ENCODE measurements at places on chromosomes 12 and 14.
A peak's percentile ranks its signal among the peaks of the same experiment; 100 is the strongest.

DNA sequence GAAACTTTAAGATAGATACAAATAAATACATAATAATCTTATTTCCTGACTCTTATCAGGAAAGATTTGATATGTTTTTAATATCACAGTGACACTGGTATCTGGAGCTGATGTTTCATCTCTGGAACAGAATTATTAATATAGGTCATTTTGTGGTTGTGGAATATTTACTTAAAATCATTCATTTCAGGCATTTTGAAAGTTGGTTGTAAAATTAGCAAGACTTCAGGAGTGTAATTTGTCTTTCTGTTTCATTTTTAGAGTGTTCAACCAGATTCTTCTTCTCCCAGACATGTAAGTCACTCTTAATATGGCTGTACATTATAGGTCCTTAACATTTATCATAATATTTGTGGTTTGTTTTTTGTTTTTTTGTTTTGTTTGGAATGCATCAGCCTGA is 115.7 kb downstream of the PCNX1 start:
- no peak for DNase-seq

GRCh38 chr12:65194949-65195348 is 25.6 kb downstream of the LEMD3 start:
- no peak for DNase-seq

- no peak for DNase-seq
These were observed 393 bp downstream of the ORMDL2 start for GRCh38 chr12:55818140-55818728.

- peak; percentile 65 for DNase-seq
These were observed 66.9 kb downstream of the HMGA2 start for GRCh38 chr12:65891219-65891618.

- peak; percentile 38 for DNase-seq
These were observed 369.7 kb upstream of the SYT1 start for GRCh38 chr12:78494911-78495310.

DNA sequence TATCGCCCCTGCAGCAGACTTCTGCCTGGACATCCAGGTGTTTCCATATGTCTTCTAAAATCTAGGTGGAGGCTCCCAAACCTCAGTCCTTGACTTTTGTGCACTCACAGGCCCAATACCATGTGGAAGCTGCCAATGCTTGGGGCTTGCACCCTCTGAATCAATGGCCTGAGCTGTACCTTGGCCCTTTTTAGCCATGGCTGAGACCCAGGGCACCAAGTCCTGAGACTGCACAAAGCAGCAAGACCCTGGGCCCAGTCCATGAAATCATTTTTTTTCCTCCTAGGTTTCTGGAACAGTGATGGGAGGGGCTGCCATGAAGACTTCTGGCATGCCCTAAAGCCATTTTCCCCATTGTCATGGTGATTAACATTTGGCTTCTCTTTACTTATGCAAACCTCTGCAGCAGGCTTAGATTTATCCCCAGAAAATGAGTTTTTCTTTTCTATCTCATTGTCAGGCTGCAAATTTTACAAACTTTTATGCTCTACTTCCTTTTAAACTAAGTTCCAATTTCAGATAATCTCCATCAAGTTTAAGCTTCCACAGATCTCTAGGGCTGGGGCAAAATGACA is 1445.8 kb upstream of the FLRT2 start:
- DNase-seq = no peak

- DNase-seq = no peak
These were observed 254.0 kb downstream of the NTF3 start for GRCh38 chr12:5685935-5686334.

DNA sequence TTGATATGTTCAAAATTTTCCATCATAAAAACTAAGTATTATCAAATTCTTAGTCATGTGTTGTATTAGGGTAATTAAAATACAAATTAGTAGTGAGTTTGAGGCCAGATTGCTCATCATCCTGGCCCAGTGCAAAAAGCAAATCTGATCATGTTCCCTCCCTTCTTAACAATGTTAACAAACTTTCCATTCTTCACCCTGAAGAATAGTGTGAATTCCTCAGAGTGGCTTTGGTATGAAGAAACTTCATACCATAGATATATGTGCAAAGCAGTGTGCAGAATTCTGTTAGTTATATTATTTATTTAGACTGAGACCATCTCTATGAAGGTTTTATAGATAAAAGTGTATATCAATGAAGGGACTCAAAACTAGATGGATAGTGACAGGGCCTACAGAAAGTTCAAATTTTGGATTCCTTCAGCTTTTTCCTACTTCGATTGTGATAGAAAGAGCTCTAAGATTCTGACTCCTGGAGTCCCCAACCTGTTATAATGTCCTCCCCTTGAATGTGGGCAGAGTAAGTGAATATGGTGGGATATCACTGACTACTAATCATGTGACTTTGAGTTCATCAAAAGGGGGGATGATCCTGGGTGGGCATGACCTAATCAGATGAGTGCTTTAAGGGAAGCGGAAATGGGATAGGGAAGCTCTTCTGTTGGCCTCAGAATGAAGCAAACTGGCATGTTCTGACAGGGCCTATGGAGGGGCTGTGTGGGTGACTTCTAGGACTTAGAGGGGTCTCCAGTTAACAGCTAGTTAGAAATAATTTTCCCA is 271.4 kb downstream of the BTG1 start:
- DNase-seq = no peak

GRCh38 chr14:60226298-60226697 is 22.7 kb upstream of the PPM1A start:
- no peak for DNase-seq

DNA sequence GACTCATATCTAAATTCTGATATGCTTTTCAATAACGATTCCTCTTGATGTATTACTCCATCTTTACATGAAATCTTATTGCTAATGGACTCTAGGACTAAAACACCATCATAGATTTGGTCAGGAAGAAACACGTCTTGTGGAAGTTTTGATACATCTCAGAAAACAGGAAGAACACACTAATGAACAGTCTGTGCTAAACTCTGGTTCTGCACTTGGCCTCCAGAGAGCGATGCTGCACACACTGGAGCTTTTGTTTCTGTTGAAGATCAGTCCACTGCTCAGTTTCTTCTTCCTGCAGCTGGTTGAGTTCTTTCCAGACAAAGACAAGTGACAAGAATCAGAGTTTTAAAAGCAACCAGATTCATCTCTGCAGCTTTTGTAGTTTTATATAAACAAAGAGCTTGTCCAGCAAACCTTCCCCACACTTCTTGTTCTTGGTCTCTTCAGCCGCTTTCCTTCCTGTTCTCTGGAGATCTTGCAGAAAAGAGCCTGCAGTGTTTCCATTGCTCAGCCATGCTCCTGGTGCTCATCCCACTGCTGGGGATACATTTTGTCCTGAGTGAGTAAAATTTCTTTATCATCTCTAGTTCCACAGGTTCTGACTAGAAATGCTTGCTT is 229.1 kb upstream of the OR4E1 start:
- DNase-seq = no peak

GRCh38 chr14:96578619-96579018 is 76.4 kb downstream of the PAPOLA start:
- DNase-seq = no peak

DNA sequence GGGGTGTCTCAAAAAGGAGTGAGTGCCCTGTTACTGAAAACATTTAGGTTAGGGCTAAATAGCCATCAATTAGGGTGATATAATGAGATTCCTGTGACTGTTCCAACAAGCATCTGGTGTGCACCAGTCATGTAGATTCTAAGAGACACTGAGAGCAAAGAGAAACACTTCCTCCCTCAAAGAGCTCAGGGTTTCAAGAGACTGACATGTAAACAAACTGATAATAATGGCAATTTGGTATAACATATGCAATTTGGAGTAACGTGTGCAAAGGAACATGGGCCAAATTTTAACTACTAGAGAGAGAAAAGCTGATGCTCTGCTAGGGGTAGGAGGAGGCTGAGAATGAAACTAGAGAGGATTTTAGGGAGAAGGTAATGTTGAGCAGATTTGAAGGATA is 237.1 kb downstream of the BMP4 start:
- no peak for DNase-seq

DNA sequence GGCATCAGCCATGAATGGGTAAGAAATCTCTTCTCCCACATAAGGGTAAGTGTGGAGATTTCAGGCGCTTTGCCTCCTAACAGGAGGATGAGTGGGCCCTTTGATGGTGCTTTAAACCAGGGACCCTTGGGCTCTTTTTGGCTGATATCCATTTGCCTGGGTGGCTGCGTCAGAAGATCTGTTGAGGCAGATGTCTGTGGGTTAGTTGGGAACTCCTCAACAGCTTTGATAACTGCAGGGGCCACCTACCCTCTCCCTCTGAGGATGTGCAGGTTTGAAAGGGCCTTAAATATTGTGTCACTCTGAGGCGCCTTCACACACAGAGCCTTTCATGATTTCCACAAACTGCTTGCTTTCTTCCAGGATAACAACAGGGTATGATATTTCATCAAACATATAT is 210.7 kb downstream of the PPM1H start:
- no peak for DNase-seq

GRCh38 chr14:59283361-59283760 is 94.9 kb downstream of the DAAM1 start:
- DNase-seq = peak; percentile 64

- peak; percentile 56 for DNase-seq
These were observed 16.8 kb upstream of the ITPK1 start for GRCh38 chr14:93132472-93133065.

DNA sequence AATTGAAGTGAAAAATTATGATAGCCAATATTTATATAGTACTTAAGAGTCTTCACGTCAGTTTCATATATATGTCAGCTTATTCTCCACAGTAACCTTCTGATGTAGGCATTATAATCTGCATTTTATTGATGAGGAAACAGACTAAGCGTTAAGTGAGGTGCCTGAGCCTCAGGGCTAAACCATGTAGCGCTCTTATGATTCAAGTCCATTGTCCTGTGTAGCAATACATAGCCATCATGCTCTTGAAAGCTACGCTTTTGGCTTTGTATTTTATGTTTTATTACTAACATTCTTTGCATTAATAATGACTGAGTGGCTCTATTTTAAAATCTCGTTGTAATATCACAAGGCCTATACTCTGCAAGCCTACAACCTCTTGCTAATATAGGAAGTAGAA is 79.0 kb downstream of the ANO6 start:
- DNase-seq = no peak

- no peak for DNase-seq
These were observed 28.7 kb upstream of the CD9 start for GRCh38 chr12:6171409-6172015.

DNA sequence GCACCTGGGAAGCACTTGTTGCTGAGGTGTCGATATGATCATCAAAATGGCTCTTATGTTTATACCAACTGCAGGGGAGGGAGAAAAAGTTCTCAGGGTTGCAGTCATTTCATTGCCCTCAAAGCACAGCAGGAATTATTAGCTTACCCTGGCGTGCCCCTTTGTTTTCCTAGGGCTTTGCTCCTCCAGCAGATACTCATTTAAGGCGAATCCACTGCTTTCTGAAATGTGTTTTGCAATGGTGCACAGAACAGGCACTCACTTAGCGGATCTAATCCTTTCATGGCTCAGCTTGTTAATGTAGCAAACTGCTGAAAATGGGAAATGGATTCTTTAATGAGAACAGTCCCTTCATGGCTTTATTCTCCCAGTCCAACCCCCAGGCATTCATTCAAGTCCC is 76.7 kb downstream of the NKX2-1 start:
- DNase-seq = no peak

DNA sequence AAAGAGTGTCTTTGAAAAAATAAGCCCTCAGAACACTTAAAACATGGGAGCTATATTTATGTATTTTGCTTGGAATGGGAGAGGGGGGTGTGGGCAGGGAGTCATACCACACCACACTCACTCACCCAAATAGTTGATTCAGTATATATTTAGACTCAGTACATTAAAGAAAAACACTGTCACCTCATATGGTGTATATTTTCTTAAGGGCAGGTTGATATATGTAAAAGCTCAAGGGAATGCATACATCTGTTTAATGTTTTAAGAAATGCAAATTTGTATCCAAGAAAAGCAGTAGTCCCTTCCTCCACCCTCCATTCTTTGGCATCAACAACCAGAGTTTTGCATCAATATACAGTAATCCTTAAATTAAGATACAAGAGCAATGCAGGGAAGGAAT is 1.4 kb downstream of the NFYB start:
- DNase-seq = peak; percentile 40

GRCh38 chr14:22622255-22622654 is 21.9 kb downstream of the OR6J1 start:
- peak; percentile 80 for DNase-seq

- DNase-seq = peak; percentile 79
These were observed 146.6 kb downstream of the STXBP6 start for GRCh38 chr14:24903337-24903736.

- no peak for DNase-seq
These were observed 62.8 kb upstream of the SINHCAF start for GRCh38 chr12:31388713-31389112.

DNA sequence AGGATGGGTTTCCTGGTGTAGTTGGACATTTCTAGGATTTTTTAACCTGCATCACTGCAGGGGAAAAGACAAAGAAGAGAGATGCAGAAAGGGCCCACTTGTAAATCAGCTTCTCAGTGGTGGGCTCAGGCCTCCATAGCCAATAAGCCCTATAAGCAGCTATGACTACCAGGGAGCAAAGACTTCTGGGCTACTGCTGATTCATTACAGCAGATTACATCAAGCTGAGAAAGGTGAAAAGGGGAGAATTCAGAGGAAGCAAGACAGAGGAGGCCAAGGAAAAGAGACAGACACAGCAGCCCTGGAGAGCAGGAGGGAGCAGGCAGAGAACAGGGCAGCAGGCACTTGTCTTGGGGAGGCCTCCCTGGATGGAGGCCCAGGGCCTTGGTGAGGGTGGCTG is 95.2 kb downstream of the KCNA5 start:
- no peak for DNase-seq

GRCh38 chr14:21382095-21382494 is 1.7 kb downstream of the SUPT16H start:
- DNase-seq = no peak

- DNase-seq = no peak
These were observed 9.4 kb downstream of the FMNL3 start for GRCh38 chr12:49697808-49698207.

GRCh38 chr14:82565825-82566224 is 1032.2 kb upstream of the SEL1L start:
- no peak for DNase-seq

GRCh38 chr14:85391892-85392291 is 138.1 kb upstream of the FLRT2 start:
- no peak for DNase-seq

GRCh38 chr12:132238488-132238854 is 90.9 kb downstream of the GALNT9 start:
- no peak for DNase-seq

GRCh38 chr12:111597831-111598636 is 1.1 kb downstream of the ATXN2 start:
- DNase-seq = peak; percentile 26

DNA sequence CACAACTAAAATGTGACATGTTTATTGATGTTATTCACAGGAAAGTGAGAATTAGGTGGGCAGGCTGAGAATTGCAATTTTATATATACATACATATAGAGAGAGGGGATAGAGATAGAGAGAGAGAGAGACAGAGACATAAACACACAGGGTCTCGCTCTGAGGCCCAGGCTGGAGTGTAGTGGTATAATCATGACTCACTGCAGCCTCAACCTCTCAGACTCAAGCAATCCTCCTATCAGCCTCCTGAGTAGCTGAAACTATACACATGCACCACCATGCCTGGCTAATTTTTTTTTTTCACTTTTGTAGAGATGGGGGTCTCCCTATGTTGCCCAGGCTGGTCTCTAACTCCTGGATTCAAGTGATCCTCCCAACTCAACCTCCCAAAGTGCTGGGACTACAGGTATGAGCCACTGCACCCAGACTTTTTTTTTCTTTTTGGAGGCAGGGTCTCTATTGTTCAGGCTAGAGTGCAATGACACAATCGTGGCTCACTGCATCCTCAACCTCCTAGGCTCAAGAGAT is 49.1 kb downstream of the R3HDM2 start:
- DNase-seq = no peak

All from HCEC 1CT (cell line).